Activated T-cell treated with anti-CD3 and anti-CD28 coated beads for 24 hours (primary cell): ENCODE measurements at places on chromosomes 12 and 14.

- no peak for DNase-seq
Observed at GRCh38 chr12:96412431-96412830, 12.2 kb upstream of the CDK17 start.

DNA sequence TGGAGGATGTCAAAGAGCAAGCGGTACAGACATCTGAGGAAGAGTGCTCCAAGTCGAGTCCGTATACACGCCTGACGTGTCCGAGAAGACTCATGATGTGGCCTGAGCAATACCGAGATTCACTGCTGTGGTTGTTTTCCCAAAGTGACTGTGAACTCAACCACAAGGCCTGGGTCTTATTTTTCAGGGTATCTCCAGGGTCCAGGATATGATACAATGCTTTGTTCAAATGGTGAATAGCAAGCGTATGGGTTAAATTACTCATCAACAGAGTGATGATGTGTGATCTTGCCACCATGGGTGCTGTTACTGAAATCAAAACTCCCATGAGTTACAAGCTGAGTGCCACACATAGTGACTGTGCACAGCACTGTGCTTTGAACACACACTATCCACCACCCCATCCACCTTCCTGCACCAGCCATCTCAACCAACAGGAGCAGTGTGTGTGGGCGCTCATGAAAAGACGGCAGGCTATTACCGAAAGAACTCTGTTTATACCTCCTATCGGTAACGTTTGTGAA, 109.6 kb downstream of the BCAT1 start:
- DNase-seq = peak; percentile 64

DNA sequence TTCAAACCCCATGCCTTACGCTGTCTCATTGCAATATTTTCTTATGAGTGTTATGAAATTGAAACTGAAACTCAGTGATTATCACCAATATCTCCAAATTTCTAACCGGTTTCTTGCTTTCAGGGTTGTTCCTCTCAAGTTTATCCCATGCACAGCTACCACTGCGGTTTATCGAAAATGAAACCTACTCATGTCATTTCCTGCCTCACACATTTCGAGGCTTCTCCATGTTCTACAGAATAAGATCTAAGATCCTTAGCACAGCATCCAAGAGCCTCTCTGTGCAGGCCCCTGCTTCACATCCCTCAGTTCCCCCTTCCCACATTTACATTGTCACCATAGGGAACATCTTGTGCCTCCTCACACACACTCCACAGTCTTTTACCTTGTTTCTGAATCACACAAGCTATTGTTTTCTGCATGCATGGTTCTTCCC, 45.5 kb upstream of the FAR2 start:
- peak; percentile 36 for DNase-seq

GRCh38 chr14:24670594-24670993, 36.6 kb upstream of the GZMB start:
- peak; percentile 41 for DNase-seq

- DNase-seq = no peak
Observed at GRCh38 chr12:67483871-67484554, 164.5 kb upstream of the DYRK2 start.

DNA sequence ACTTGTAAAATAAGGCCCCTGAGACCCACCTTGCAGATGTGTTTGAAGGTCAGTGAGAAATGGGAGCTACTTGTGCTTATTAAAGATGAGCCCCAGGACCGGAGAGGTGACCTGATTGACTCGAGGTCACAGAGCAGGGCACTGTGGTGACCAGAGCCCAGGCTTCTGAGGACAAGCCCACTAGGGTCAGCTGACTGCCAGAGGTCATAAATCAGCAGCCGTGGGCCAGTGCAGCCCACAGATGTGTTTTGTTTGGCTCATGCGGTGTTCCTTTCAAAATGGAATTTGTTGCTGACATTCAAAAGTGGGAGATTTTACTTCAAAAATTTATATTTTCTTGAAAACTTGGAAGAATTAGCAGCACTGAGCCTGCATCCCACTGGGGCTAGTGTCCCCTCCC, 24.5 kb downstream of the JDP2 start:
- DNase-seq = no peak

DNA sequence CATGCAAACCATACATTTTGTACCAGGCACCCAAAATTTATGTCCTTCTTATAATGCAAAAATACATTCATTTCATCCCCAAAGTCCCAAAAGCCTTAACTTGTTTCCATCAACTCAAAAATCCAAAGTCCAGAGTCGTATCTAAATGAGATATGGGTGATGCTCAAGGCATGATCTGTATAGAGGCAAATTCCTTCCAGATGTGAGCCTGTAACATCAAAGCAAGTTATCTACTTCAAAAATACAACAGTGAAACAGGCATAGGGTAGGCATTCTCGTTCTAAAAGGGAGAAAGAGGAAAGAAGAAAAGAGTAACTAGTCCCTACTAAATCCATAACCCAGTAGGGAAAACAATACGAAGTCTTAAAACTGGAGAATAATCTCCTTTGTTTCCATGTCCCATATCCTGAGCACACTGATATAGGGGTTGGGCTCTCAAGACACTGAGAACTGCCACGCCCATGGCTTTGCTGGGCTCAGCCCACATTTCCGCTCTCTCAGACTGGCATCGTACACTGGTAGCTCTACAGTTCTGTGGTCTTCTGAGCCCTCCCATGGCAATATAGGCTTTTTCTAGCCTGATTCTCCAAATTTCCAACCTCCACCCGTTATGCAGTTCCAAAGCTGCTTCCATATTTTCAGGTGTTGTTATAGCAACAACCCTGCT, 232.8 kb downstream of the TMTC2 start:
- no peak for DNase-seq

DNA sequence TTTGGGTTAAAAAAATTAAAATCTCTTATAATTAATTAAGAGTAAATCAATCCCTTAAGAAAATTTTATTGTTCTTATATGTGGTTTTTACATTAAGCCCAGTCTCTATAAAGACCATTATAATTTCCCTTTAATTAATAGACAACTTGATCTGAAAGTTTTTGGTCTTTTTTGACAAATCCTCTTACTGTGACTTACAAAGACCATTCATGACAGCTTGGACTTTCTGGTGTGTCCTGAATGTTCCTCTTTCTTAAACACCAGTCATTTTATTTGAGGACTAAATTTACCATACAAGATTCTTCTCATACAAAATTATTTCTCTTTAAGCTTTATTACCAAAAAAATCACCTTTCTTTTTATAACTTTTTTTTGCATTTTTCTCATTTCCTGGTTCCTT, 368.3 kb downstream of the ADGRD1 start:
- no peak for DNase-seq

DNA sequence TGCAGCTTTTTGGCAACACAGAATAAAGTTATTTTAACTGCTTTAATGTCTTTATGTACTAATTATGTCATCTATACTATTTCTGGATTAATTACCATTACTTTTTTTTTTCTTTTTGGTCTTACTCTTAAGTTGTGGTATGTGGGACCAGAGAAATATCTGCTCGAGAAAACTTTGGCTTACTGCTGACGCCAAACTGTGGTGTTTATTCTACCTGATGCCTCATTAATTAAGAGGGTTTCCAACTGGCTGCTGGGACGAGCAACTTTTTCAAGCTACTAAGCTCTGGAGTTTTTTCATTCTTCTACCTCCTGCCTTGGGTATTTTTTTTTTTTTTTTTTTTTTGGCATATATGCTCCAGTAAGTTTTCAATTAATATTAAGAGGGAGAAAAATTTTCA, 1257.5 kb downstream of the FSCB start:
- no peak for DNase-seq

DNA sequence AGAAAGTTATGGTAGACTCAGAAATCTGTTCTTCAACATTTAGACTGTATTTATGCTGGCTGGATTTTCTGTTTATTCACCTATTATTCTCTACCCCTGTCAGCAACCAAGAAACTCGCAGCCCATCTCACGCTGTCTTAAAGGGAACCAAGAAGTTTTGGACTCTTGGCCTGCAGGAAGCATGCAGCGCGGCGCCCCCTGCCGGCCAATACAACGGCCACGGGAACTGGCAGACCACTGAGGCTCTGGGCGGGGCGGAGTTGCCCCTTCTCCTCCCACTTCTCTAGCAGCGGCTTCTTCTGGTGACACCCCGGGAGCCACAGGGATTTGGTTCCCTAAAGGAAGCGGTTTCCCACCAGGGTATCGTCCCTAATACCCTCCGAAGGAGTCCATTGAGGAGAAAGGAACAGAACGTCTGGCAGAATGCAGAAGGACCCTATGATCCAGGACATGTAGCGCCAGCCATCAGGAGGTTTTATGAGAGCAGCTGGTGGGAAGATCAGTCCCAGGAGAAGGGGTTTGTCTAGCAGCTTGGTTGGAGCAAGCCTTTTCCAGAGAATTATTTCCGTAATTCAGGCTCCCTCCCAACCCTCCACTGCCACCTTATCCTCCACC, 21.0 kb upstream of the RNASE2 start:
- peak; percentile 9 for DNase-seq

GRCh38 chr12:123757561-123757960, 4.5 kb upstream of the DNAH10 start:
- no peak for DNase-seq

- DNase-seq = no peak
Observed at GRCh38 chr12:1862973-1863372, 42.6 kb downstream of the LRTM2 start.

- no peak for DNase-seq
Observed at GRCh38 chr12:13194401-13195110, 2.0 kb upstream of the EMP1 start.

- no peak for DNase-seq
Observed at GRCh38 chr12:1835211-1836131, 15.1 kb downstream of the LRTM2 start.

DNA sequence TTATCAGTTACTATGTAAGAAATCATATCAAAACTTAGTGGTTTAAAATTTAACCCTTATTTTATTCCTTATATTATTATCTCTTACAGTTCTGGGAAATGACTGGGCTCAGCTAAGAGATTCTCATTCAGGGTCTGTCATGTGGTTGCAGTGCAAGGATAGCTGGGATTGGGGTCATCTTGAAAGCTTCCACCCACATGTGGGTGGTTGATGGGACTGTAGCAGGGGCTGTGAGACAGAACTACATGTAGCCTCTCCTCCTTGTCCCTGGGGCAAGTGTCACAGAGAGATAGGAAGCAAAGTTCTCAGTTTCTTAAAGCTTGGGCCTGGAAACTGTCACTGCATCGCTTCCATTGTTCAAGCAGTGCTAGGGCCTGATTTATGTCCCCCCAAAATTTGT, 57.8 kb downstream of the DACT1 start:
- no peak for DNase-seq

DNA sequence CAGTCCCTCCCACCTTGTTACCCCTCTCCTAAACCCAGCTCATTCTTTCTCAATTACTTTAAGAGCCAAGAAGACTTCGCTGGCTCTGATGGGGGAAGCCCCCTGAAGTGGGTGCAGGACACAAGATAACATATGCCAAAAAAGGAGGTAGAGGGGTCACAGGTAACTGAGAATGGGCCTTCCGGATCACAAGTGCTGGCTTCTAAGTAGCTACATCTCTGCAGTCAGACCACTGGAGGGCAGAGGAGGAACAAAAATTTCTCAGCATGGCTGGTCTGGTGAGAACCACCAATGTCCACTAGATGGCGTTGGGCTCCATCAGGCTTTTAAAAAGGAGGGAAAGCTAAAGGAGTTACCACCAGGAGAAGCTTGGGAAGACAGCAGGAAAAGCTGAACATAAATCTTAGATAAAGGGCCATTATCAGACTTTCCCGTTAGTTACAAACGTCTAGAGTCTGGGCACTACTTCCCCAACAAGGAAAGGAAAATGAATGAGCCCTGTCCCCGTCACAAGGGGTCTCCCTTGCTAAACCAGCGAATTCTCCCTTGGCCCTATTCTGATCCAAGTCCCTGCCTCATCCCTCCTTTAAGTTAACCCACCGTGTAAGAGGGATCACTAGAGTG, 11.6 kb upstream of the CDH24 start:
- peak; percentile 70 for DNase-seq

DNA sequence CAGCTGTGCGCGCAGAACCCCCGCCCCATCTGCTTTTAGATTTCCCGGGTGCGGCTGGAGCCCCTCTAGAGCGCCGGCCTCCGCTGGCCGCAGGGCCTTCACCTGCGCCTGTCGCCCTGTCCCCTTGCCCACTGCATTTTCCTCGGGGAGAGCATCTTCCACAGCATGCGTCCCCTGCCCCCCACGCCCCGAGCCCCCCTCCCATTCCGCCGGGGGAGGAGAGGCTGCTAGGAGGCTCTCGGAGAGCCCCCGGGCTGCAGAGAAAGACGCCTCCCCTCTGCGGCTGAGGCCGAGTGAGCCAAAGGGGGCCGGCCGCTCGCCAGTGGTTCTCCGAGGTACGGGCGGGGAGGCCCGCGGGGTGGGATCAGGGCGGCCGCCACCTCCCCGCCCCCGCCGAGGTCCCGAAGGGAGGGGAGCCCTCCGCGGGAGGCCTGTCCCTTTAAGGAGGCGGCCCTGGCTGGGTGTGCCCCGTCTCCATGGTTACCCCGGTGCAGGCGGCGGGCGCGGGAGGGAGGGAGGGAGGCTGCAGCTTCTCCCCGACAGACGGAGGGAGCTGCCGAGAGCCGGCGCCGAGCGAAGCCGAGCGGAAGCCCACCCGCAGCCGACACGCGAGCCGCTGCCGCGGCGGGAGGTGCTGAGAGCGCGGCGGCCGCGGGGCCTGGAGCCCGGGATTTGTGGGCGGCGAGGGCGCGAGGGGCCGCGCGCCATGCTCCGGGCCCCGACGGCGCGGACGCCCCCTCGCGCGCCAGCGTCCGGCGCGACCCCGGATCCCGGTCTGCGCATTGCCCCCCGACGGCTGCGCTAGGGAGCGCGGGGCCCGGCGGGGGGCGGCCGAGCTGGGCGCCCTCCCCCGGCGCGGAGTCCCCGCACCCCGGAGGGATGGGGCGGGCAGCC, at the start of gene KCNH3:
TSS of gene KCNH3 (plus strand) at position 521 of the 894 bp plus-strand sequence. CDS start 387 bp downstream, outside the sequence.
- DNase-seq = peak; percentile 77

DNA sequence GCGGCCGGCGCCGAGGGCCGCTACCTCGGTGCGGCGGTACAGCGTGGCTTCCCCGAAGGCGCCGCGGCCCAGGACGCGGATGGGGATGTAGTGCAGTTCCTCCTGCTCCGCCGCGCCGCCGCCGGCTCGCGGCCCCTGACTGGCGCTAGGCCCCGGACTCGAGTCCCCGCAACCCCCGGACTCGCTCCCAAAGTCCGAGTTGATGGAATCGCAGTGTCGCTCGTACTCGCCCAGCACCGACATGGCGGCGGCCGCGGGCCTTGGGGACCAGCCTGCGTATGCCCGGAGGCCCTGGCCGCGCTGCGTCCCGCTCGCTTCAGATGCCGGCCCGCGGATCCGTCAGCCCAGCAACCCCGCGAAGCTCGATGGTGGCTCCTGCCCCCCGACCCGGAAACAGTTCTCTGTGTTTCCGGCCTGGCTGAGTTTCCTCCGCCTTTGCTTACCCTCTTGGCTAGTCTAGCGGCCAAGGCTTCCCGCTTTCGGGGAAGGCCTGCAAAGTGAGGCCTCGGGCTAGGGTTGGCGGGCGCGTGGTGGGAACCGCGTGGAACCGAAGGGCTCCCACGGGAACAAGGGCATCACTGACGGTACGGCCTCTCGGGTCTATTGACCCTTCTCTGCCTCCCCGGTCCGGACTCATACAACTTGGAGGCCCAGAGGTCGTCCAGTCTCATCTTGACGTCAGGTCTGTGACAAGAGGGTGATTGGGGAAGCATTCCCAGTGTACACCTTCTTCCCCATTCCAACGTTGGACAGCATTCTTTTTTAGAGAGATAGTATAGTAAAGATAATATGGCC, at the start of gene NEK9:
TSS of gene NEK9 (minus strand) at position 370 of the 795 bp plus-strand sequence. CDS start at position 243, 127 bp downstream.
- DNase-seq = peak; percentile 87
